ENCODE measurements at places on chromosomes 3 and 15.
A peak's percentile ranks its signal among the peaks of the same experiment; 100 is the strongest.

- no peak for DNase-seq
These were observed 67.9 kb downstream of the GADL1 start for GRCh38 chr3:30826531-30826942.

DNA sequence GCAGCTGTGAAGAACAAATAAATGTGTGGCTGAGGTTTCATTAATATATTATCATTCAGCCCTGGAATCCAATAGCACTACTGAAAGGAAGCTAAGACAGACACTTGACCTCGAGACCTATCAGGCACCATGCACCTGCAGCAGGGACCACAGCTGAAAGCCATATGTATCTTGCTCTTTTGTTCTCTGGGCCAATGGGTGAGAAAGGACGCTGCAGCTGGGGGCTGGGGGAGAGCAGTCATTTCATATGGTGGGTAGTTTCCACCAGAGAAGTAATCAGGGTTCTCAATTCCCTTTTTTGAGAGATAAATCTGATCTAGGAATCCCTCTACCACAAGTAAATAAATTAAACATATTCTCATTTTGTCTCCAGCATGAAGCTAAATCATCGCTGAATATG, 225.6 kb upstream of the STRIT1 start:
- DNase-seq = no peak

DNA sequence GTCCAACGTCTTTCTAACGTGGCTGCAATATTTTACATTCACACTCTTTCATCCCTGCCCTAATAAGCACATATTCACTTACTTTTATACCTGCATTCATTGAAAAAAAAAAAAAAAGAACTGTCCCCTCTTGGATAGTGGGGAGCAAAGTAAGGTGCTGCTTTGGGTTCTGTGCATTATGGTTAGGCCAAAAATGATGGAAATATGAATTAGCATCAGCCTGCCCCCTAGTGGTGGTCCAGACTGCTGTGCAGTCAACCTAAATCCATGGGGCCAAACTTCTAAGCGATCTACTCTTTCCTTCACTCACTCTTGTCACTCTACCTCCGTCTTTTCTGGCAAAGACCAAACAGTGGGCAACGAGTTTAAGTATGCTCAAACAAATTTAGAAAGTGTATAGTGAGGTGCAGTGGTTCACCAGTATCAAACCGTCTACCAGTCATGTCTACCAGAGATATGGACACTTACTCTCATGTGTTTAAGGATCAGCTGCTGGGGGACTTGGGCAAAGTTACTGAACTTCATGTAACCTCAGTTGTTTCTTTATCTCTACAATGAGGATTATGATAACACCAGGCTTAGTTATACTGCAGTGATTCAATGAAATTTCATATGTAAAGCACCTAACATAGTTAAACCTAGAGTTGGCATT, 61.5 kb upstream of the GRM7 start:
- DNase-seq = peak; percentile 26

GRCh38 chr15:61128343-61128742, 100.8 kb downstream of the RORA start:
- no peak for DNase-seq

DNA sequence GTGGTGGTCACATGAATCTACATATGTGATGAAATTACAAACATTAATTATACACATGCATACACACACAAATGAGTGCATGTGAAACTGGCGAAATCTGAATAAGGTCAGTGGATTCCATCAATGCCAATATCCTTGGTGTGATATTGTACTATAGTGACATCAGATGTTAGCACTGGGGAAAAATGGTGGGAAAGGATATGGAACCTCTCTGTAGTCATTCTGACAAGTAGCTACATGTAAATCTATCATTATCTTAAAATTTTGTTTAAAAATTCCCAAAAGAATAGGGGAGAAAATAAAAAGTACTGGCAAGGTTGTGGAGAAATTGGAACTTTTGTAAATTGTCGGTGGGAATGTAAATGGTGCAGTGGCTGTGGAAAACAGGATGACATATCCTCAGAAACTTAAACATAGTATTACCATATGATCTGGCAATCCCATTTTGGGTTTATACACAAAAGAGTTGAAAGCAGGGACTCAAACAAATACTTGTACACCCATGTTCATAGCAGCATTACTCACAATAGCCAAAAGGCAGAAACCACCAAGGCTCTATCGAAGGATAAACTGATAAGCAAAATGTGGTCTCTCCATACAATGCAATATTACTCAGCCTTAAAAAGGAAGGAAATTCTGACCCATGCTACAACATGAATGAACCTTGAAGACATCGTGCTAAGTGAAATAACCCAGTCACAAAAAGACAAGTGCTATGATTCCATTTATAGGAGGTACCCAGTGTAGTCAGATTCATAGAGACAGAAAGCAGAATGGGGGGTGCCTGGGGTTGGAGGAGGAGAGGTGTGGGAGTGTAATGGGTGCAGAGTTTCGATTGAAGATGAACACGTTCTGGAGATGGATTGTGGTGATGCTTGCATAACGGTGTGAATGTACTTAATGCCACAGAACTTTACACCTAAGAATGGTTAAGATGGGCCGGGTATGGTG, 25.3 kb upstream of the HRH1 start:
- DNase-seq = no peak

DNA sequence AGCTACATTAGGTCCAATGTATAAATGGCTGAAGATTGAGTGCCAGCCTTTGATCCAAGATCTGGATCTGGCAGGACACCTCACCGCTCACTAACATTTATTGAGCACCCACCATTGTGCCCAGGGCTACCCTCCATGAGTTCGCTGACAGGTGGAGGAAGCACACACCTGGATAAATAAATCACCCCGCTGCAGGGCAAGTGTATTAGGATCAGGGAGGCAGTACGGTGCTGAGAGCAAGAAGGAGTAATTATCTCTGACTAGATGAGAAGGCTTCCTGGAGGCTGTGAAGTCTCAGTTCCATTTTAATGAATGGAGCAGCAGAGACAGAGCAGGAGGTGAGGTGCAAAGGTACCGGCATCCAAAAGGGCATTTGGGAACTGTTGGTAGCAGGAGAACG, 104.1 kb downstream of the LIPC start:
- DNase-seq = no peak

DNA sequence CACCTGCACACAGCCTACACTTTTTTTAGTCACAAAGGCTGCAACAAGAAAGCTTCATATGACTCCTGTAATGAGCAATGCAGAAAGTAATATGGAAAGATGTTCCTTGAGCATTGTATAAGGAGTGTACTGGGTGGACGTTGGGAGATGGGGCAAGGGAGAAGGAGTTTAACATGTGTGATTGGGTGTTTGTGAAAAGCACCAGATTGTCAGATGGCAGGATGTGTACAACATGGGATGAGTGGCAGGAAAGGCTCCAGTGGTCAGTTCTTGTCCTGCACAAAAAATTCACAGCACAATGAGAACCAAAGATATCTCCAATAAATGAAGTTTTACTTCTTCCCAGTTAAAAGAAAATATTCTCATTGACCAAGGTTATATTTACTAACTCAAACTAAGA, 255.1 kb downstream of the EPHA3 start:
- DNase-seq = no peak

GRCh38 chr3:119580067-119580760, 922 bp downstream of the ADPRH start:
- DNase-seq = no peak

DNA sequence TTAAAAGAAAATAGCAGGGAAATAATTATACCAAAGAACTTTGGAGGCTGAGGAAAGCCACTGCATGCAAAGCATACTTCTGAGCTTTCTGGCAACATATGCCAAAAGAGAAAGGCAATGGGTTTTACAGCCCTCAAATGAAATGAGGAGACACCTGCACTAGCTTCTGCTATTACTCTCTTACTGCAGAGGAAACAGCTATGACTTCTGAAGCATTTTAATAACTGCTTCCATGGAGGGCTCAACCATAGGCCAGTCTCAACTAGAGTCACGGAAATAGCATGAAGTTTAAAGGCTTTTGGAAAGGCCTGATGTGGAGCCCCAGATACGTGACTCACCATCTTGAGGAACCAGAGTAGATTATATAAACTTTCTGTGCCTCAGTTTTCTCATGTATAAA, 114.8 kb downstream of the OXNAD1 start:
- DNase-seq = no peak

GRCh38 chr3:37811625-37812498, 49.8 kb upstream of the CTDSPL start:
- DNase-seq = no peak

DNA sequence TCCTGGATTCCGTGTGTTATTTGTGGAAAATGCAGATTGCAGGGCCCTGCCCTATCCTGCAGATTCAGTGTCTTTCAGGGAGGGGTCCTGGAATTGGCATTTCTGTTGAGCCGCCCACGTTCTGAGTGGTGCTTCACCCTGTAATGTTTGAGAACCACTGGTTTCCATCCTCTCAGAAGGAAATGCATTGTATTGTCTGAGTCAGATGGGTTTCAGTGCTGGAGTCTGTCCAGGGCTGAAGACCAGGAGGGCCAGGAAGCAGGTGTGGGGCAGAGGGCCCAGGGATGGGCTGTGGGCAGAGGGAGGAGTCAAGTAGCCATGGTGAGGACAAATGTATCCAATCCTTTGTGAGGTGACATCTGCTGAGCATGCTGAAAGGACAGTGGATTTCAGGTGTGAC, 123.8 kb downstream of the SV2B start:
- no peak for DNase-seq

- DNase-seq = no peak
These were observed 10.2 kb upstream of the GCSAM start for GRCh38 chr3:112143251-112143650.

DNA sequence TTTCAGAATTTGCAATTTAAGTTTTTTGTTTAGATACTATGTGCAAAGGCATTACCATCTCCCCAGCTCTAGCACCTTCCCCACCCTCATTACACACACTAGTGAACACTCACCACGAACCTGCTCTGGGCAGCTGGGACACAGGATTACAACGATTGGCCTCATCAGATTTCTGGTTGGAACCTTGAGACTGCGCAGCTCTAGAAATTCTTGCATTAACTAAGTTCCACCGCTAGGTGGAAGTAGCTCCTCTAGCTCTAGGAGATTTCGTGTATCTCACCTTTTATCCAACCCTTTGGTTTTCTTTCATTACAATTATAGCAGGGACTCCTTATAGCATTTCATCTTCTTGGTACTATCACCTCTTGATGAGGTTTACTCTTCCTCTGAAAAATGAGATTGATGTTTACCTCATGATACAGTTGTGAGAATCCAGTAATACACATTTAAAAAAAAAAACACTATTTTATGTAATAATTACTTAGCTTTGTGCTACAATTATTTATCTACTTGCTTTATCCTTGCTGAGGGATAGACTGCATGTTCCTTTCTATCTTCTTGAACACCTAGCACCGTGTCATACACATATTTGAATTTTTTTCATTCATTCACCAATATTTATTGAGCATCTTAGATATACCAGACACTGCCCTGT, 28.7 kb upstream of the PLOD2 start:
- peak; percentile 7 for DNase-seq

DNA sequence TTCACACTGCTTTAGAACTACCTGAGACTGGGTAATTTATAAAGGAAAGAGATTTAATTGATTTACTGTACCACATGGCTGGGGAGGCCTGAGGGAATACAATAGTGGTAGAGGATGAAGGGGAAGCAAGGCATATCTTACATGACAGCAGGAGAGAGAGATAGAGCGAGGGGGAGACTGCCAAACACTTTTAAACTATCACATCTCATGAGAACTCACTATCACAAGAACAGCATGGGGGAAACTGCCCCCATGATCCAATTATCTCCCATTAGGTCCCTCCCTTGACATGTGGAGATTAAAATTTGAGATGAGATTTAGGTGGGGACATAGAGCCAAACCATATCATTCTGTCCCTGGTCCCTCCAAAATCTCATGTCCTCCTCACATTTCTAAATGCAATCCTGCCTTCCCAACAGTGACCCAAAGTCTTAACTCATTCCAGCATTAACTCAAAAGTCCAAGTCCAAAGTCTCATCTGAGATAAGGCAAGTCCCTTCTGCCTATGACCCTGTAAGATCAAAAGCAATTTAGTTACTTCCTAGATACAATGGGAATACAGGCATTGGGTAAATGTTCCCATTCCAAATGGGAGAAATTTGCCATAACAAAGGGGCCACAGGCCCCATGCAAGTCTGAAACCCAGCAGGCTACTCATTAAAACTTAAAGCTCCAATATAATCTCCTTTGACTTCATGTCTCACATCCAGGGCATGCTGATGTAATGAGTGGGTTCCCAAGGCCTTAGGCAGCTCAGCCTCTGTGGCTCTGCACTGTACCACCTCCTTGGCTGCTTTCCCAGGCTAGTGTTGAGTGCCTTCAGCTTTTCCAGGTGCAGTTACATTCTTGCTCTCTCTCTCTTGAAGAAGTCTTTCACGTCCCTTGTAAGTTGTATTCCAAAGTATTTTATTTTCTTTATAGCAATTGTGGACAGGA, 481.7 kb upstream of the TGFBR2 start:
- no peak for DNase-seq

DNA sequence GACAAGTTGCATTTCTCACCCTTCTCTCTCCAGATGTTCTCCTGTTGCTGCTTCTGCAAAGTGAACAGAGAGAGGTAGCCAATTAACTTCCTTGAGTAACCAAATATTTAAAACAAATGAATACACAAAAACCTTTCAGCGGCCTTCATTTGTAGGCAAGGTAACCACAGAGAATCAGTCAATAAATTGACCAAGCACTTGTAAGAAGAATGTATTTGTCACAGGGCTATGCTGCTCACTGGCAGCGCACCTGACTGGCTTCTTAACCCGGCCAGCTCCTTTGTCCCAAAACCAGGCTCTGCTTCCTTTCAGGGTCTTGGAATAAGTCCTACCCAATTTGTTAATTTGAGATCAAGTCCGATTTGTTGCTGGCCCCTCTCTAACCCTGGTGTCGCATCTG, 43.5 kb upstream of the STXBP5L start:
- DNase-seq = no peak

DNA sequence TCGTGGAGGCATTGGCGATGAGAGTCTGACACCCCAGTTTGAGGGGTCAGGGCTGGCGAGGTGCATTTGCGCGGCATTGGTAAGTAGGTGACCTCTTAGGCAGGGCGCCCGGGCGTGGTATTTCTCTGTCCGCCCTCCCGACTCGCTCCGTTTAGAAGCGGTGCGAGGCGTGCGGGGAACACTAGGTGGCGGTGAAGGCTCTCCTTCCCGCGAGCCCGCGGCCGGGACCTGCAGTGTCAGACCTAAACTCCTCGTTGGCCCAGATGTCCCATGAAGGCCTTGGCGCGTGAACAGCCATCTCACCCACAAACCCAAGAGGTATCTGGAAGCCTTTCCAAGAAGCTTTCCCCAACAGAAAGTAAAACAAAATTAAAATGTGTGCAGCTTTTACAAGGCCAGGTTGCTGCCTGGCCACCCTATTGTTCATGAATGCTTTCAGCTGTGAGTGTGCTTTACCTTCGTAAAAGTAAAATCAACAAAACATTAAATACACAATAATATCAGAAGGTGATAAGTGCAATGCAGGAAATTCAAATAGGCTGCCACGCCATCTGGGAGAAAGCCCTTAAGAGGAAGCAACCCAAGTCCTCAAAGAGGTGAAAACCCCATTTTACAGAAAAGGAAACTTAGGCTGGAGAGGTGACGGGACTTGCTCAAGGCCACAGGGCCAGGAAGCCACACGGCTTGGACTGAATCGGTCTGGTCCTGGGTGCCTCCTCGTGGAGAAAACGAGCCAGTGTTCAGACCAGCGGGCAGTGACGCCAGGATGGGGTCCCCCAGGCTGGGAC, 120.3 kb downstream of the ETFA start:
- DNase-seq = peak; percentile 67

- DNase-seq = no peak
These were observed 150.8 kb downstream of the LEKR1 start for GRCh38 chr3:156976933-156977332.
